B cell (primary cell): ENCODE measurements at places on chromosomes 4 and X.

- DNase-seq: no peak
Measured at GRCh38 chr4:19438233-19438632, 813.5 kb upstream of the SLIT2 start.

- DNase-seq: no peak
Measured at GRCh38 chrX:11532291-11533078, 133.2 kb downstream of the ARHGAP6 start.

DNA sequence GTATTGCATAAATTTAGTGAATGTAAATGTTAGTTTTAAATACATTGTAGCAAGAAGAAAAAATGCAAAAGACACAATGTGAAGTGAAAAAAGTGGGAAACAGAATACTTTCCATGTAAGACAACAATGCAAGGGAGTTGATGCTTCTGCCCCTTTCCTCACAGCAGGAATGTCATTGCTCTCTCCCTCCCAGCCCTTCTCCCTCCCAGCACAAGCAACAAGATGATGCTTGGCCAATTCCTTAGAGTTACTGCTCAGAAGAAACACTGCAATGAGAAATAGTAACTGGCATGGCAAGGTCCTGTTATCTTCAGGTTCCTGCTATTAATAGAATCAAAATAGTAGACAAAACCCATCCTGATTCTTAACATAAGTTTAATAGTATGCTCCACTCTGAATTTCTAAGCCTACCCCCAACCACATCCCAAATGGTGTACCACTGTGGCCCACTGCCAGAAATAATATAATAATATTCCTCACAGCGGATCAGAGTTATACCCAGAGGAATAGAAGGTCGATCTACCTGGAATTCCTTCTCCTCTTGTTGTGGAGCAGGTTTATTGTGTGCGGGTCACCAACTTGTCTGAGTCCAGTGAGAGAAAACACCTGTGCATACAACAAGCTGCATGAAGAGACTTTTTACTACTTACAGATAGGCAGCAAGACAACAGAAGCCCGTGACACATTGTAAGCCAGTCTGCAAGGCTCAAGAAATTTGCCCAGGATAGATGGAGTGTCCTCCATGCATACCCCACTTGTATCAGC lies 69.8 kb upstream of the SLC7A11 start:
- no peak for DNase-seq

- no peak for DNase-seq
Measured at GRCh38 chr4:117549524-117549923, 464.1 kb upstream of the TRAM1L1 start.

DNA sequence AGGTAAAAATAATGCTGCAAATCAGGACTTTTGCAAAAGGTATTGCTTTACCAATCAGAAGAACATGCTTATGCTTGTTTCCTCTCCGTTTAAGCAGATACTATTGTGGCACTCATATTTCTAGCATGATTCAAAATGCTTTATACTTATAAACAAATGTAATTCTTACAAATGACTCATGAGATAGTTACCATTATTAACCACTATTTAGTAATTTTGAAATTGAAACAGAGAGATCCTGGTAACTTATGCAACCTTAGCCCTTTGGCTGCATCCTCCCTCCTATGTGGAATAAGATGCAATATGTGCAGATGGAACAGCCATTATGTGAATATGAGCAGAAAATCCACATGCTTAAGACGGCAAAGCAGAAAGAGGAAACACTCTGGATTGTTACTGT lies 164.7 kb downstream of the PCDH18 start:
- no peak for DNase-seq
